ENCODE measurements at places on chromosomes 3 and 15. TPM values are rescaled to one million over a fixed set of nuclear protein-coding genes. Genes with fewer than 3 reads are reported as not detected.

- DNase-seq: no peak
These were observed 100.8 kb downstream of the CCNL1 start for GRCh38 chr3:157059181-157059580.

Gene ACKR2
- total RNA-seq: 1.0 TPM

Gene AP3B2
- 24.4 TPM for total RNA-seq

- no peak for DNase-seq
These were observed 57.2 kb downstream of the PLD1 start for GRCh38 chr3:171753025-171753472.

Gene EPHA3
- 0.15 TPM for total RNA-seq

Measured in endodermal cell (in vitro differentiated cells).